ENCODE measurements at places on chromosomes 7 and 10.

DNA sequence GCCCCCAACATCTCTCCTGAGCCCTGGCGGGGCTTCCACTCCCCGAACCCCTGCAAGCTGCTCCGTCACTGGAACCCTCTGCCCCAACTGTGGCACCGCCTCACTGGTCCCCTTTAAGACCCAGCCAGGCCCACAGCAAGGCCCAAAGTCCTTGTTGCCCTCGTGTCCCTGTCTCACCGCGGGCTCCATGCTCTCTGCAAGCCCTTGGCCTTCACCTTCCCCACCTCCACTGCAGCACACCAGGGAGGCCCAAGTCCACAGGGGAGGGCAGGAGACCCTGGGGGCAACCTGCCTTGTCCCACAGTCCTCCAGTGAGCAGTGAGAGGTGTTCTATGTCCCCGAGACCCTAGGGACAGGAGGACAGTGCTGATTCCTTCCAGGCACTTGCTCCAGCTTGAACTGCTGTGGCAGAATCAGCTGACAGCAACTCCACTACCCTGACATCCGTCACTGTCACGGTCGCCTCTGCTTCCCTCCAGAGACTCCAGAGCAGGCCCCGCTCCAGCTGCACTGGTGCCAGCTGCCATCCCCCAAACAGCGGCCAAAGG lies 105.3 kb downstream of the CYTH3 start:
- no peak for DNase-seq

DNA sequence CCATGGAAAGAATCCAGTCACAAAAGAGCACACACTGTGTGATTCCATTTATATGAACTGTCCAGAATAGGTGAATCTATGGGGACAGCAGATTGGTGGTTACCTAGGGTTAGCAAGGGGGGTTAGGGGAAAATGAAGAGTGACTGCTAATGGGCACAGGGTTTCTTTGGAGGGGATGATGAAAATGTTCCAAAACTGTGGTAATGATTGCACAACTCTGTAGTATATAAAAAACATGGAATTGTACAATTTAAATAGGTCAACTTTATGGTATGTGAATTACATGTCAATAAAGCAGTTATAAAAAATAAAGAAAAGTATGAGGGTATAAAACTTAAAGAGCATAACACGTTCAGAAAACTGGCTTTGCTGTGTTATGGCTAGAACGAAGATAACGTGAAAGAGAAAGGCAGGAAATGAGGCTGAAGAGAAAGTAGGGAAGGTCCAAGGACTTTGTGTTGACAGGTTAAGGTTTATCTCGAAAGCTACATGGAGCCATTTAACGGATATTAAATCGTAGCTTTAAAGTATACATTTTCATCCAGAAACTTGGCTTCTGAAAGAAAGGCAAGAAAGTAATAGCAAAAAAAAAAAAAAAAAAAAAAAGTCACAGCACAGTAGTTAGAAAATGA lies 26.4 kb upstream of the MSS51 start:
- no peak for DNase-seq

- no peak for DNase-seq
Observed at GRCh38 chr10:88893611-88894010, 13.6 kb downstream of the STAMBPL1 start.

DNA sequence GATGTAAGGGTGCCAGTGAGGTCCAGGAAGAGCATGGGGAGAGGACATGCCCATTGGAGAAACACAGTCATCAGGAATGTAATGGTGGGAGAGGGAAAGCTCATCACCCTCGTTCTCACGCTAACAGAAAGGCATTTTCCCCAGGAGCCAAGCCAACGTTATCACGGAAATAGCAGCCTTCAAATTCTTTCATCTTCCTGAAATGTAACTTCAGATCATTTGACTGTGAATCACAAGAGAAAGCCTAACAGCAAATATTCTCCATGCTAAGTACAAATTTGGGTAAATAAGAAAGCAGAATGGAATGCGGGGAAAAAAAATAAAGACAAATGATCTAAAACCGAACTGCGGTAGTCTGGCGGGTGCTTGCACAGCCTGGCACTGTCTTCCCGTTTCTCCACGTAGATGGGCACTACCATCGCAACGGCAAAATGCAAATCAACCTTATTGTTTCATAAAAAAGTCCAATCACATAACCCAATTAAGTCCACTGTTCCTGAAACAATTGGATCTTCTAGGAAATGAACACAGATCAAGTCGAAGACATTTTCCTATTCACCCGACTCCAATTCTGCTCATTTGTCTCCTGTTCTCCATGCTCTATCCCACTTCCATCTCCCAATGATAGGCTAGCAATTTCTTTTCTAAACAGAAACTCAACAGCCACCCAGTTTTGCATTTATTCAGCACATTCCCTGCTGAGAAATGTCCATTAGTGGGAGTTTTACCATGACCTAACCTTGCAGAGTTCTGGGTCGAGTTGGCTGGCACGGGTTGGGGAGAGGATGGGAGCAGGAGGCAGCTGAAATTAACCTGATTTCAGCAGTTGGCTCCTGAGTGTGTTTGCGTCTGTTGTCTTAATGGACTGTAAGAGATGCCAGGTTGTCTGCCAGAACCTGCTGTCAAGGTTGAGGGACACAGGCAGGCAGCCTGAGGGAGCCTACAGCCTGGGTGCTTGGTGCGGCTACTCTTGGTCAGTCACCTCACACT lies 74.6 kb upstream of the FRMD4A start:
- peak; percentile 72 for DNase-seq

- DNase-seq: no peak
Observed at GRCh38 chr10:117662126-117662525, 119.6 kb downstream of the EMX2 start.

- no peak for DNase-seq
Observed at GRCh38 chr7:31029251-31030042, 22.7 kb upstream of the ADCYAP1R1 start.

DNA sequence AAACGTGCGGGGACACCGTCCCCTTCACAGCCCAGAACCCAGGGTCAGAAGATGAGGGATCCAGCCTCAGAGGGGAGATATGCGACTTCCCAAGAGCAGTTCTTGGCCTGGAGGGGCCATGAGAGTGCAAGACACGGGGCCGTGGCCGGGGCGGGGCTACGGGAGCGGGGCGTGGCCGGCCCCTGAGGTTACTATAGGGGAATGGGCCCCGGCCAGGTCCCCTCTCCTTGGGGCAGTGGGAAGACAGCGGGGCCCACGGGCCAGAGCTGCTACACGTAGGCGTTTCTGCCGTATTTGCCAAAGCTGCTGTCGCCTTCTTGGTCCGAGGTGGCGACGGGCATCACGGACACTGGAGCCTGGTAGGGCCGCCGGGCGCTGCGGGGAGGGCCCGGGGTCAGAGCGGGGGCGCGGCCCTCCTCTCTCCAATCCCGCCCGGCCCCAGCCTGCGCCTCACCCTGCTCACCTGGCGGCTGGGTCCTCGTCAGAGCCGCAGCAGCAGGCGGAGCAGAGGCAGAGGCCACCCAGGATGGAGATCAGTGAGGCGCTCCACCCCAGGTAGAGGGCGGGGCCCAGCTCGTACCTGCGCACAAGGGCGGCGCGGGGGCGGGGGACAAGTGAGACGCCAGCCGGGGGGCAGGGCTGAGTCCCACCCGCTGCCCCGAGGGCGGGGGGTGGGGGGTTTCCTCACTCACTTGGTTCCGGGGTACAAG lies 5.3 kb downstream of the CLDN15 start:
- DNase-seq: no peak
